ENCODE measurements at places on chromosomes 16 and 17.

- no peak for DNase-seq
These were observed 65.2 kb downstream of the XPO6 start for GRCh38 chr16:28146536-28146935.

DNA sequence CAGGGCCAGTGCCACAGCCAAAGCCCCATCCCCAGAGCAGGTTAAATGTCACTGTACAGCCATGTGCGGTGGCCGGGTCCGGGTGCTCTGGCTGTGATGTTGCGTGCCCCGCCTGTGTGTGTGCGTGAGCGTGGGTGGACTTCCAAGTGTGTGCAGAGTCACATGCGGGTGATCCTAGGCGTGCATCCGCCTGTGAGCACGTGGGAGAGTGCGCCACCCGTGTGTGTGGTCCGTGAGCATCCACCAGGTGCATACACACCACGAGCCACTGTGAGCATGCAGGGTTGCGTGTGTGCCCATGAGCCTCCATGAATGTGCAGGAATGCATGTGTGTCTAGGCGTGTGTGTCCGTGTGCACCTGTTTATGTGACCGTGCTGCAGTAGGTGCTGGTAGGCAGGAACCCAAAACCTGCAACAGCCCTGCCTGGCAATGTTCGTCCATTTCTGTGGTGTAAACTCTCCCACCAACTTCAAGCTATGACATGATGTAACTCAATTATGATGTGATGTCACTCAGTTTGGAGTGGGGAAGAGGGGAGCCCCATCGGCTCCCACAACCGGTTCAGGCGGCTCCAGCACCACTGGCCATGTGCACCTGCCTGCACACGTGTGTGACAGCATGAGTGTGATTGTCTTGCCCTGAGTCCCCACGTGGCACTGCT lies 37.6 kb upstream of the ACSF3 start:
- no peak for DNase-seq

- no peak for DNase-seq
These were observed 7.9 kb upstream of the SLFN14 start for GRCh38 chr17:35568561-35568960.

DNA sequence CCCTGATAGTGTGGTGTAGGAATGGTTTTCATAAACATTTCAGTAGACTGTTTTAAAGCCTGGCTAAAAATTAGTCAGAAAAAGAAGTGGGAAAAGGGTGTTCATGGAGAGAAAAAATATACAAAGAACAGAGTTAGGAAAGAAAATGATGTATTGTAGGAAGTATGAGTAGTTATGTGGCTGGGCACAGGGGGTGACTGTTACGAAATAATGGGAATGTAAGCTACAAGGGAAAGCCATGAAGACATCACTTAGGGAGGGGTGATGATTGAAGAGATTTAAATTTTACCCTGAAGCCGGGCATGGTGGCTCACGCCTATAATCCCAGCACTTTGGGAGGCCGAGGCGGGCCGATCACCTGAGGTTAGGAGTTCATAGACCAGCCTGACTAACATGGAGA lies 55.3 kb downstream of the NUP88 start:
- no peak for DNase-seq

GRCh38 chr16:1206786-1207185 lies 18.3 kb downstream of the TPSG1 start:
- no peak for DNase-seq

- no peak for DNase-seq
These were observed 8.3 kb downstream of the TMEM114 start for GRCh38 chr16:8581831-8582580.

GRCh38 chr16:11361701-11362451 lies 16.6 kb downstream of the RMI2 start:
- peak; percentile 6 for DNase-seq

DNA sequence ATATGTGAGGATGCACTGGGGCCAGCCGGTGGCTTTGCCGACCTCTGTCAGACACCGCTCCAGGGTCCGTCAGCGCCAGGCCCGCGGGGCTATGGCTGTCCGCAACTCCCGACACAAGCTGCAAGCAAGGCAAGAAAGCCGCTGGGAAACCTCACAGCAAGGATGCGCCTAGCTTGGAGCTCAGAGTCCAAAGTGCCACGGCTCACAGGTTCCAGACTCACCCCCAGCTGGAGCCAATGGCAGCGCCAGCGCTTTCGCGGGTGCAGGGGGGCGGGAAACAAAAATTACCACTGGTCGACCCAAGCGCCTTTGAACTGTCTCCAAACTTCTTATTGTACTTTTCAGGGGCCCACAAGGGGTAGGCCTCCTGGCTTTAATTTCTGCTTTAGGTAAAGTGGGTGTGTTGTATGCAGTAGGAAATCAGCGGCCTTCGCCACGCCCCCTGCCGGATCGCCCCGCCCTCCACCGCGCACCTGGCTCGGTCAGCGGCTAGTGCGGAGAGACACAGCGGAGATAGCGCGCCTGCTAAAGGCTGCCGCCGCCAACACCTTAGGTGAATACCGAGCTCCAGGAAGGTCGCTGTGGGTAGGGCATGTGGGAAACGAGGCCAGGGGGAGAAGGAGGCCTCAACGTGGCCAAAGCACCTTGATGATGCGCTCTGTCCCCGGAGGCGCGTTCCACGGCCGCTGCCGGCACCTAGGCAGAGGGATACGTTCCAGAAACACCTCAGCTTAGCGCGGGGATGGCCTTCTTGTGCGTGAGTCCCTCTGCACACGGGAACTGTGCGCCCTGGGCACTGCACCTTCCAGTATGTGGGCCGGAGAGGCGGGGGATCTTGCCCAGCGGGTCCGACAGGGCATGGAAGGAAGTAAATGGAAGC lies 61.0 kb upstream of the RBL2 start:
- peak; percentile 78 for DNase-seq

DNA sequence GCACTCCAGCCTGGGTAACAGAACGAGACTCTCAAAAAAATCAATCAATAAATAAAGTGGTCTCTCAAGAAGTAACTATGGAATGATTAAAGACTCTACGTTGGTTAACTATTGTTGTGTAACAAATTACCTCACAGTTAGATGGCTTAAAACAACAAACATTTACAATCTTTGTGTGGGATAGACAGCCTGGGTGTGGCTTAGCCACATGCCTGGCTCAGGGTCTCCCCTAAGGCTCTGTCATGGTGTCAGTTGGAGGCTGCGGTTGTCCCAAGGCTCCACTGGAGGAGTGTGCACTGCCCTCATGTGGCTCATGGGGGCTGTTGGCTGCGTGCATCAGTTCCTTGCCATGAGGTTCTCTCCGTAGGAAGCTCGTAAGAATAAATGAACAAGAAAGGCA lies 294.5 kb downstream of the SNX29 start:
- no peak for DNase-seq

DNA sequence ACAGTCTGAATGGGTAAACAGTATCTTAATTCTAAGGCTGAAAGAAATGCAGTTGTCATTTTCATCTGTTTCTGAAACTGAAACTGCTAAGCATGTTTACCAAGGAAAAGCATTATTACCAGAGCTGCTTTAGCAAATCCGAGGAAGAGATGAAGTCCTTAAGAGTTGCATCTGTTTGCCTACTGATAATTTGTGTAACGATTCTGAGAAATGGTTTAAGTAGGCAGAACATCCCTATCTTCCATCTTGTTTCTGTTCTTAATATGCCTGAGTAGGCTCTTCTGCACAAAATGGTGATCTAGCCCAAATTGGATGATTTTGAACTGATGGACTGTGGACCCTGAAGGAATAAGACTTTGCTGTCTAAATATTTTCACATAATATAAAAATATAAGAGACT lies 34.9 kb downstream of the NUP93 start:
- no peak for DNase-seq

DNA sequence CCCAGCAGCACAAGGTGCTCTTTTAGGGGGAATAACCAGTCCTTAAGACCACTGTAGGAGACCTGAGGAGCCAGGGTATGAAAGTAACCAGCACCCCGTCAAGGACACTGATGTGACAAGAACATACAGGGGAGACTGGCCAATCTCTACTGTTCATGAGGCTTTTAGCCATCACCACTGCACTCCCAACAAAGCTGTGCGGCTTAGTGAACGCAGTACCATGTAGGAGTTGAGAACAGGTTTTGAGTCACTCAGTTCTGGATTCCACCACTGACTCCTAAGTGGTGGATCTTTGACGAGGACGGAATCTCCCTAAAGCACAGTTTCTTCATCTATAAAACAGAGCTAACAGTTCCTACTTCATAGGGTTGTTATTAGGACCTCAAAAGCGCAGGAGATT lies 26.8 kb downstream of the COG4 start:
- no peak for DNase-seq

DNA sequence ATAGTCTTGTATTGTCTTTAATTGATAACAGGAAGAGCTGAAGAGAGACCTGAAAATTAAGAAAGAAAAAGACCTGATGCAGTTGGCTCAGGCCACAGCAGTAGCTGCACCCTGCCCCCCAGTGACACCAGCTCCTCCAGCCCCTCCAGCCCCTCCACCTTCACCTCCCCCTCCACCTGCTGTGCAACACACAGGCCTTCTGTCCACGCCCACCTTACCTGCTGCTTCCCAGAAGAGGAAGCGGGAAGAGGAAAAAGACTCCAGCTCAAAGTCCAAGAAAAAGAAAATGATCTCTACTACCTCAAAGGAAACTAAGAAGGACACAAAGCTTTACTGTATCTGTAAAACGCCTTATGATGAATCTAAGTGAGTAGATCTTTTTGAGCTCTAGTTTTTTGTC lies 36.8 kb downstream of the C17orf58 start:
- no peak for DNase-seq

DNA sequence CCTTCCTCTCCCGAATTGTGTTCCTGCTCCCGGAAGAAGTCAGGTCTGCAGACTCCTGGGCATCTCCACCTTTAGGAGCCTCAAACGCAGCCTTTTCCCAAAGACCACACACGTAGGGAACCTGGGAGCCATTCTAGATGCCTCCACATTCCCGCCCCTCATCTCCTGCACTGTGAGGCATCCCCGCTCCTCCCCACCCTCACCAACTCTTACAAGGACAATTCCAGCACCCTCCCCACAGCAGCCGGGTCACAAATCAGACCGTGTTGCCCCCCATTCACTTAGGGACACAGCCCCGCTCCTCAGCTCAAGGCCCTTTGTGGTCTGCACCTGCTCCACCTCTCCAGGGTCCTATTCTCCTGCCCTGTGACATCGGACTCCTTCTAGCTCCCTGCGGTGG lies 49.6 kb downstream of the ABR start:
- no peak for DNase-seq

DNA sequence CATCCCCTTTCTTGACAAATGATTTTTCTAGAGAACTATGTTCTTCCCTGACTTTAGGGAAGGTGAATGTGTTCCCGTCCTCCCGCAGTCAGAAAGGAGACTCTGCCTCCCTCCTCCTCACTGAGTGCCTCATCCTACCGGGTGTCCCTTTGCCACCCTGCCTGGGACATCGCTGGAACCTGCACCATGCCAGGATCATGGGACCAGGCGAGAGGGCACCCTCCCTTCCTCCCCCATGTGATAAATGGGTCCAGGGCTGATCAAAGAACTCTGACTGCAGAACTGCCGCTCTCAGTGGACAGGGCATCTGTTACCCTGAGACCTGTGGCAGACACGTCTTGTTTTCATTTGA lies 7.4 kb downstream of the NAT9 start:
- DNase-seq = no peak

- no peak for DNase-seq
These were observed 54.4 kb downstream of the COX10 start for GRCh38 chr17:14123619-14124278.

DNA sequence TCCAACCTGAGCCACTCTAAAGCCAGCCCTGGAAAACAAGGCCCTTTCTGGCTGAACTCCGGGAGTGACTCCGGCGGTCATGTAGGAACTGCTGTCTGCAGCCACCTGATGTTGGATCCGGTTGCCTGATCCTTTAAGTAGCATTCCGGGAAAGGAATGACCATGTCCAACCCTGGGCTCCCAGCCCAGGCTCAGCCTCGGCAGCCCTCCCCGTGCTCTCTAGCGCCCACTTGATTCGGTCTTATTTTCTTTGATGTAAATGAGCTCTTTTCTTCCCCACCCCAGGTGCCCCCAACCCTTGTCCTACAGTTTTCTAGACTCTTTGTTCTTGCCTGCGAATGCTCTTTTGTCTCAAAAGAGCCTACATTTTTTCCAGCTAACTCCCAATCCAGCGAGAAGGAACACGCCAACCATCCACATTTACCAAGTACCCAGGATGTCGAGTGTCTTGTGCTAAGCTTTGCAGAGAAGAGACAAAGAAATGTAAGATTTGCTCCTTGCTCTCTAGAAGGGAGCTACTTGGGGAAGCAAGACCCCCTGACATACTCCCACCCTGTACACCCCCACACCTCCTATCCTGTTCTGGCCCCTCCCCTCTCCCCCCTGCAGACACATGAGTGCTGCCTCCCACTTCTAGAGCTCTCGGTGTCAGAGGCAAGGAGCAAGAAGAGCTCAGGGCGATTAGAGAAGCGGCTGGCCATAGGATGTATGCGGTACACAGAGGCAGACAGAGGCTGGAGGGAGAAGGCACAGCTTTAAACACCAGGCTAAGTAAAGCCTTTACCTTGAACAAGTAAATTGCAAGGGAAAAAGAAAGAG lies 53.8 kb downstream of the COG7 start:
- no peak for DNase-seq

GRCh38 chr17:51258756-51259563 lies 889 bp downstream of the MBTD1 start:
- no peak for DNase-seq

DNA sequence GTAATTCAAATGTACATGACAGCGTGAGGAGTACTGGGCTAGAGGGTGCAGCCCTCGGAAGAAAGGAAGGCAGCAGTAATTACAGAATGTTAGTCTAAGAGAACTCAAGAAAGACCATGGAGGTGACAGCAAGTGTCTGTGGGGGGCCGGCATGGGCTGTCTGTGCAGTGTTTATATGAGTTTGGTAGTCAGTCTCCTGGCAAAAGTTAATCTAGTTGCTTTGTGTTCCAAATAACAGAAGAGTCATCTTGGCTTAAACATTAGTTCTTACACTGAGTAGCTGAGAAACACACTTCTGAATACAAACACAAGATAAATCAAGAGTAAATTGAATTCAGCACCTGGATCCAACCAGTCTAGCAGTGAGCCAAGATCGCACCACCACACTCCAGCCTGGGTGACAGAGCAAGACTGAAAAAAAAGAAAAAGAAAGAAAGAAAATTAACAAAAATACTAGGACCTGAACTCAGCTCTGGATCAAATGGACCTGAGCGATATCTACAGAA lies 189.3 kb upstream of the COX10 start:
- DNase-seq = no peak

DNA sequence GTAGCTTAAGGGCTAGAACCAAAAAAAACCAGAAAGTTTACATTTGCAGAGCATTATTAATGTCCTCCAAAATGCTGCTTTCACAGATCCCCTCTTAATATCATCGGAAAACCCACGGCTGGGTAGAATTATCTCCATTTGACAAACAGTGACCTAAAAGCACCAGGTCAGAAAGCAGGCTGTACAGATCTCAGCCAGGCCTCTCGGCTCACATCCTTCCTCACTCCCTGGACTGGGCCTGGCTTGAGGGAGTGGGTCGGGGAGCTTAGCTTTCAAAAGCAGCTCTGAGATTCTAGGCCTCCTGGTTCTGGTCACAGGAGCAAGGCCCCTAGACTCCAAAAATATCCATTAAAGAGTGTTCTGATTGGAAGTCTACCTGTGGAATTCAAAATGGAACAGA lies 9.1 kb upstream of the SLC12A3 start:
- DNase-seq = no peak
